ENCODE measurements at places on chromosomes 4 and X.
A peak's percentile ranks its signal among the peaks of the same experiment; 100 is the strongest.

GRCh38 chrX:98371994-98372393, 1488.3 kb downstream of the RPA4 start:
- DNase-seq, result no peak

DNA sequence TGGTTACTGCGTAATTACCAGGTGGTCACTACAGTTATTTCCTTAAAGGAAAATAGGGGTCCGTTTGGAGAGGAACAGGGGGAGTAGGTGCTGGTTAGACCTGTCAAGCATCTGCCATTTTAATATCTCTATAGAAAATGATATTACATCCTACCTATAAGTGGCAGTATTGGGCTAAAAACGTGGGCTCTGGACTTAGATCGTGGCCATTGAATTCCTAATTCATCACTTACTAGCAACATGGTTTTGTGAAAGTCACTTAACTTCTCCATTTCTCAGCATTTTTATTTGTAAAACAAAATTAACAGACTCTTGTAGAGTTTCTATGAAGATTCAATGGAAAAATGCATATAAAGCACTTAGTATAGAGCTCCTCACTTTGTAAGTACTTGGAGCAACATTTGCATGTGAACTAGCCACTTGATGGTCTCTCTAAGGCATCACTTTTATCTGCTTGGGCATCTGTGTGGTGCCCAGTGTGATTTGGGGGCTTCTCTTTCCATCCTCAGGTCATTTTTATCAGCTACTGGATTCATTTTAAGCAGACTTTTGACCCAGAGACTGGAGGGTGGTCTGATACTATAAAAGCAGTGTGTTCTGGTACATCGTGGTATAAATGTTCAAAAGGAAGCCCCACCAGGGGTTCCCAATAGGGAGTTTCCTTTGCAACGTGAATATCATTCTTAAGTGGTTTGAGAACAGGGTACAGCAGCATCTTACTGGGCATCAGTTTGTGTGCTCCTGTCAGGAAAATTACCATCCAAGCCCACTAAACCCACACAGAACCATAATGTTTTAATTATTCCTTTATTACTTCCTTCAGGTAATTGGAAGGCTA, 42.7 kb upstream of the RASSF6 start:
- no peak for DNase-seq

GRCh38 chr4:37648084-37648817, 37.9 kb downstream of the RELL1 start:
- no peak for DNase-seq

DNA sequence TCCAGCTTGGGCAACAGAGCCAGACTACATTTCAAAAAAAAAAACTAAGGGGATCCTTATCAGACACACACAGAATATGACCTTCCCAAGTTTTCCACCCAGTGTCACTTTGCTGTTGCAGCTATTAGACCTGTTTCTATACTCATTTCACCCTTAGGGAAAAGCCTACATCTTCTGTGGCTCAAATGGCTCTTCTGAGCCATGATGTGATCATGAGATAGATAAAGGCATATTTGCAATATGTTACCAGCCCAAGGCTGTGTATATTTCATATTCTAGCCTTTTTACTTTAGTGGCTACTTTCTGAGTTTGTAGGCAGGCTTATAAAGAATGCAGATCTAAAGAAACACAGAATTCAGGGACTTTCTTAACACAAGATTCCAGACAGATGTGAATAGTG, 19.3 kb downstream of the RS1 start:
- no peak for DNase-seq

- DNase-seq, result no peak
These were observed 76.4 kb downstream of the CLCN4 start for GRCh38 chrX:10233173-10233572.

- DNase-seq, result no peak
These were observed 991.4 kb downstream of the CCSER1 start for GRCh38 chr4:91118597-91118996.

DNA sequence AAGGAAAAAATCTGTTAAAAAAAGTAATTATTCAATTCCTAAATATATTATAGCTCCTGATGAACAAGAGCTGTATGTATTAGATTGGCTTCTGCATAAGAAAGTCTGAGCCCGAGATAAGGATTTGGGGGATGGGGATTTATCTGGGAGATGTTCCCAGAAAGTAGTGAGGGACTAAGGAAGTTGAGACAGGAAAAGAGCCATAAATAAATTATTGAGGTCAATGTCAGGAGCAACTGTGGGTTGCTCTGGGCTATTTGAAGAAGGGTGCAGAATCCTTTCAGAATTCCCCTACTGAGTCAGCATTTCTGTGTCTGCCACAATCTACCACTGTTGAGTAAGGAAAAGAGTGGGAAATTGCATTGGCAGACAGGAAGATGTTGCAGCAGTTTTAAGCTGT, 3.1 kb upstream of the TDO2 start:
- no peak for DNase-seq

DNA sequence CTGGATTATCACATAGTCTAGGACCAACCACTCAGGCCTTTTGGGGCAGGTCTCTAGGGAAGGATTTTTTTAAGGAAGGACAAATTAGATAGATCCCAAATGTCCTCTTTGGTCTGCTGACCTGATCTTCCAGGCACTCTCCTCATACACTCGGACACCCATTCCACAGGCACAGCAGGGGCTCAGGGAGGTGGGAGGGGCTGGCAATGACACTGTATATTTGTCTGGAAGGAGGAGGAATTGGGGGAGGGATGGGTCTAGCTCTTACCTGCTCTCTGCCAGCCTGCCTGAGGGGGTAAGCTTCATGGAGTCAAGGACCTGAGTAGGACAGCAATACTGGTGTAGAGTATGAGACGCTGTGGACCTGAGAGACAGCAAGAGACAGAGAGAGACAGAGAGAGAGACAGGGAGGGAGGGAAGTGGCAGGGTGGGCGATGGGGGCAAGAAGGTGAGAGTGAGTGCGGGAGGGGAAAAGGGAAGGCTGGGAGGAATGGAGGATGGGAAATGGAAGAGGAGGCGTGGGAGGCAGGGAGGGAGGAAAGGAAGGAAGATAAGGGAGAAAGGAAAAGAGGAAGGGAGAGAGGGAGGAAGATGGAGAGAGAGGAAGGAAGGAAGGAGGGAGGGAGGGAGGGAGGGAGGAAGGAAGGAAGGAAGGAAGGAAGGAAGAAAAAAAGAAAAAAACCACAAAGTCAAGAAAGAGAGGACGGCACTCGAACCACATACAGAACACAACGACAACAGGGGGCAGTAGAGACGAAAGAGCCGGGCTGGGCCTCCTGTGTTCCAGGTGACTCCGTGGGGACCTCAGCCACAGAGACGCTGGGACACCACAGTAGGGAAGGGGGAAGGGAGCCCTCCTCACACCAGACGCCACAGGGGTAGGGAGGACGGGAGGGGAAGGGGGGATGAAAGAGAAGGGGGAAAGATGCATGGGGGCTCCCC, 1.8 kb downstream of the IQSEC2 start:
- DNase-seq, result no peak

GRCh38 chrX:9832811-9833210, 46.6 kb downstream of the SHROOM2 start:
- no peak for DNase-seq

DNA sequence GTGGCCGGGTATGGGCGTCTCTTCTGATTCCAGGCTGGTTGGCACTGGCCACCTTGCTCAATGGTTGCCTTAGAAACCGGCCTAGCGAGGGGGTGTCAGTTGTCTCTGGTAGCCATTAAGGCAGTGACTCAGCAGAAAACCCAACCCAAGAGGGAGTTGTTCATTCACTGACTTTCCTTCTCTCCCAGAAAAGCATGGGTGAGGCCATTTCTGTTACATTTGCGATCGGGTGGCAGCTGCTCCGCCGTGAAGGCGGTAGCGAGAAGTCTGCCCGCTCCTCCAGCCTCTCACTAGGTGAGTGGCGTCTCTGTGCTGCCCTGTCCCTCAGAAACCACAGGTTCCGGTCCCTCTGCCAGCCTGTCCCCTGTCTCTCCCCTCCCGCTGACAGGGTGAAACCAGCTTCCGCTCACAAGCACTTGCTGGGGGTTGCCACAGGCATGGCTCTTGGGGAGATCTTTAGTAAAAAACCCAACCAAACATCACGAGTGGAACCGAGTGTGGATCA, 17.4 kb downstream of the IRAK1 start:
- no peak for DNase-seq

GRCh38 chr4:100511896-100512295, 5.9 kb downstream of the EMCN start:
- no peak for DNase-seq

DNA sequence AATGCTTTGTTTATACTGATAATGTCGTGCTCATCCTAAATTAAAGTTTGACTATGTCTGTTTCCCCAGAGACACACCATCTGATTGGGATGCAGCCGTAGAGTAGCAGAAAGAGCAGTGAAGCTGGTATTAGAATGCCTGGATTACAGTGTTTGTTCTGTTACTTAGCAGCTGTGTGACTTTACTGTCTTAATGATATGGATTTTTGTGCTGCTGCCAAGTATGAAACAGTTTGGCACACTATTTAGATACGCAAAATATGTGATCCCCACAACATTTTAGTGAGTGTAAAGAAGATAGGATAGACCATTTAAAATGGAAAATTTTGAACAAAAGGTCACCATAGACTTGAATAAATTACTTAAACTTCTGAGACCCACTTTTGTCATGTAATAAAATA, 1.2 kb upstream of the CHIC1 start:
- no peak for DNase-seq

- no peak for DNase-seq
These were observed 17.9 kb upstream of the OGT start for GRCh38 chrX:71515038-71515396.

DNA sequence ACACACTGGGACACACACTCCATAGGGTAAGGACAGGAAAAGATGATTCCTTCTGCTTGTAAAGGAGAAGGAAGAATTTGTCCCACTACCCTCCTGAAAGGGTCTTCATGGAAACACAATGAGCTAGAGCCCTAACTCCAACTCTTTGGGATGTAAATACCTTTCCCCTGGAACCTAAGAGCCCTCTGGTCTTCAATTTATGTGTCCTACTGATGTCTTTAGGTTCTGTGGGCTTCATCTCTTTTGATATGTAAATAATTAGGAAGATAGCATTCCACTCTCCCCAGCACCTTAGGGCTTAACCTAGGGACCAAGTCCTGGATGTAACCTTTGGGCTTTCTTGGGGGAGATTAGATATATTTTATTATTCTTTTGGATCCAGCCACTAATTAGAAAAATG, 38.3 kb downstream of the PF4 start:
- DNase-seq, result no peak

DNA sequence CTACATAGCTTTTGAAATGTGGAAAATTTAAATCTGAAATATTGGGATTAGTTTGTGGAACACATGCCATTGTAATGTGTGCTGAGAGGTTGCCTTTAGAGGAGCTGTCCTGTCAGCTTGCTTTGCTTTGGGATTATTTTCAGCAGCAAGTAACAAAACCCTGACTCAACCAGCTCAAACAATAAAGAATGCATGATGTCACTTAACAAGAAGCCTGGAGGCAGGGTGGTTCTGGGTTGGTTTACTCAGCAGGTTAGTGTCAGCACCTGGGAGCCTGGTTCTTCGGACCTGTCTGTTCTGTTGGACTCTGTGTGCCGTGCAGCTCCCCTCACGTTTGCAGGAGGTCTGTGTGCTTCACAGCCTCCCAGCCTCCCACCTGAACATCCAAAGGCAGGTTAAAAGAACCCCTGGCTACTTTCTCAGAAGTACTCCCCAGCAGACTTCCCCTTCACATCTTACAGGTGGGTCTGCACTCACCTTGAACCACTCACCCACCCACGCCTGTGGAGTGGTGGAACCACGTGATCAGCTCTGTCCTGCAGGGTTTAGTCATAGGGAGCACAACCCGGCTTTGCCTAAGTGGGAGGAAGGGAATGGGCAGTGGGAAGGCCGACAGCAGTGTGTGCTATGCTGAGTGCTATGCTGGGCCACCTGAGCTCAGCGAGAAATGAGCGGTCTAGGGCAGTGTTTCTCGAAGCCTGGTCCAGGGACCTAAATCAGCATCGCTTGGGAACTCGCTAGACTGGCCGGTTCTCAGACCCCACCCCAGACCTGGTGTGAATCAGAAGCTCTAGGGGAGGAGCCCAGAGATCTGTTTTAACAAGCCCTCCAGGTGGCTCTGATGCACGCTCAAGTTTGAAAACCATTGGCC, 20.4 kb downstream of the TMEM131L start:
- DNase-seq, result no peak

- DNase-seq, result peak; percentile 8
These were observed 8.7 kb downstream of the KIAA1210 start for GRCh38 chrX:119118780-119119395.

GRCh38 chr4:87523307-87523706, 5.9 kb downstream of the SPARCL1 start:
- no peak for DNase-seq

DNA sequence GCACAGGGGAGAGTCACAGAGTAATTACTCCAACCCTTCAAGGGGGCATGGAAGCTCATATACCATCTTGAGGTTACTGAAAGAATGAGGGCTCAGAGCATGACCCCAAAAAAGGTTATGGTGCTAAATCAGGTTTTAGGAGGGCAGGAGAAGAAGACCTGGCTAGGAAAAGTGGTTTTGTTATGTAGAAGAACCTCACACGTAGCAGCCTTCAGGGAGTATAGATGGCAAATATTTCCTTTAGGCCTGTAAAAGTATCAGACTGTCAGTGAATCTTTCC, 102.0 kb upstream of the PDE5A start:
- no peak for DNase-seq

DNA sequence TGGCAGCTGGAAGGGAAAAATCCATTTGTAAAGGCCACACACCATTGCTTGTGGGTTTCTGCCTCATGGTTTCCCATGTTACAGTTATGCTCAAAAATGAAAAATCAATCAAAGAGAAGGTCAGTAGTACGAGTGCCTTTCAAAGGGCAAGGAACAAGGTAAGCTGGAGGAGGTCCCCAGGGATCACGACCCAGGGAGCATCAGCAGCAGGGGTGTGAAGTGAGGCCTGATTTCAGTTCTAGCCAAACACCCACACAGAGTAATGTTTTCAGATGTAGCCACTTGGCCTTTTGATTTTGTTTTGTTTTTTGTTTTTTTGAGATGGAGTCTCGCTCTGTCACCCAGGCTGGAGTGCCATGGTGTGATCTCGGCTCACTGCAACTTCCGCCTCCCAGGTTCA, 69.4 kb upstream of the AFAP1 start:
- DNase-seq, result no peak

GRCh38 chr4:124806403-124806802, 93.9 kb upstream of the ANKRD50 start:
- no peak for DNase-seq

DNA sequence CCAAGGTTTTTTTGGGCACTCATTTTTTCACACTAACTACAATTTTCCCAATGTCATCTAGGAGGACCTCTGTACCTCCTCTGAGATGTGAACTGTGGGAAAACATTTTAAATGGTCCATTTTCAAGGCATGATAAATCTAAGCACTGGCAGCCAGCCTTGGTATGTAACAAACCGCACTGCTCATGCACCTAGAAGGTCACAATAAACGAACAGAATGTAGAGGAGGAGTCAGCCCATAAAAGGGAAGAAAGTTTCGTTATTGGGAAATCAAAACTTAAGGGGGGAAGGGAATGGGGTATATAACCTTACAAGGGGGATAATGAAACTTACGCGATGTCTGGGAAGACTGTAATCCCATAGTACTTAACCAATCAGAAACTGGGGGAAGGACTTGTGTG, 16.4 kb downstream of the COX18 start:
- DNase-seq, result no peak
